ENCODE measurements at places on chromosomes 1 and 21. TPM values are rescaled to one million over a fixed set of nuclear protein-coding genes. Genes with fewer than 3 reads are reported as not detected.

- DNase-seq, result no peak
Observed at GRCh38 chr1:204384636-204385352, 25.1 kb upstream of the PLEKHA6 start.

SPRR2B gene
- total RNA-seq, result not detected

DNA sequence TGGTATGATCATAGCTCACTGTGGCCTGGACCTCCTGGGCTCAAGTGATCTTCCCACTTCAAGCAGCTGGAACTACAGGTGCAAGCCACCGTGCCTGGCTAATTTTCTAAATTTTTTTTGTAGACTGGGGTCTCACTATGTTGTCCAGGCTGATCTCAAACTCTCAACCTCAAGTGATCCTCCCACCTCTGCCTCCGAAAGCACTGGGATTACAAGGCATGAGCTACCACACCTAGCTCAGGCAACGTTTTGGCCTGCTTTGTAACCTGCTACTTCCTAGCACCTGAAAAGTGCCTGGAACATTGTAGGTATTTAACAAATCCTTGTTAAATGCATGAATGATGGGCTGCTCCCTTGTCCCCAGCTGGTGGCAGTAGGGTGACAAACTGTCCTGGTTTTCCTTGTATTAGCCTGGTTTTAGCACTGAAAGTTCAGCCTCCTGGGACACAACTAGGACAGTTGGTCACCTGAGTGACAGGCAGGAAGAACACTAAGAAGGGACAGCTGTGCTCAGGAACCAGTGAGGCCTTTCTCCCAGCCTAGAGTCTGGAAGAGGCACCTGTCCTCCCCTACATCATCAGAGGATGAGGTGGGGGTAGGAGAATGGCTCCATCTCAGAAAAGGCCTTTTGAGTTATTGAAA lies 88.5 kb upstream of the CD34 start:
- no peak for DNase-seq

DNA sequence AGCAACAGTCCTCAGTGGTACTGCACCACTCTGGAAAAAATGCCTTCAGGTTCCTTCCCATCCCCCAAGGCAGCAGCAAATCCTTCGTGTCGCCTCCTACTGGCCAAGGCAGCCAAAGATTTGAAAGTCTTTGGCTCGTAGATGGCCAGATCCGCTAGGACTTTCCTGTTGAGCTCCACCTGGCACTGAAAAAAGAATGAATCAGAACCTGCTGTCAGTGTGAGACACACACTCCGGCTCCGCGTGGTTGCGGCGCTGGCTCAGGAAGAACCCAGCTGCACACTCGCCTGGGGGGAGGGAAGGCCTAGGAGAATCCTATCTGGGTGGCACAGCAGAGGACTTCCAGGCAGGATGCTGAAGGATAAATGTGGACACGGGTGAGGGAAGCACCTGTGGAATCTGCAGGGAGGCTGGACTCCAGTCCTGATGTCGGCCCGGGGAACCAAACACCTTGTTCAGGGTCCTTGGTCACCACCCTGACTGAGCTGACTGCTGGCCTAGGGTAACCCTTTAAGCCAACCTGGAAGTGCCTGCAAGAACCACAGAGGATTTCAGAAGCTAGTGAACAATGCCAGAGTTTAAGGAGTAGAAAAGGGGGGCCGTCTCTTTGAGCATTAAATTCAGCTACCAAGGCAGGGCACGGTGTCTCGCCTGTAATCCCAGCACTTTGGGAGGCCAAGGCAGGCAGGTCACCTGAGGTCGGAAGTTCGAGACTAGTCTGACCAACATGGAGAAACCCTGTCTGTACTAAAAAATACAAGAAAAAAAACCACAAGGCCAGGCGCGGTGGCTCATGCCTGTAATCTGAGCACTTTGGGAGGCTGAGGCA lies 3.2 kb upstream of the CCNL2 start:
- DNase-seq, result no peak

GPR3 gene
- 3.3 TPM for total RNA-seq

DNA sequence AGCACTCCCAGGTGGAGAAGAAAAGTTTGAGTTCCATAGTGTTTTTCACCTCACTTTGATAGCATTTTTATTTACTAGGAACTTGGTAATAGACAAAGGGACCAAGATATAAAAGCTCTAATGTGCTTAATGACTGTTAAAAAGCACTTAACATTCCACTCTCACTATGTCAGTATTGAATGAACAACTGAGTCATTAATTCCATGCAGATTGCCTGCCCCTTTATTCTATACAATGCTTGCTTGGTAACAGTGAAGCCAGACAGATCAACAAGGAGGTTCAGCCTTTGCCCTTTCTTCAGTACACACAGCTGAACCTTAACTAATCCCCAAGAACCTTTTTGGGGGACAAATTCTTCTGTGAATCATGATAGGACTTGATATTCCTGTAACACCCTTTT lies 425.5 kb downstream of the NUF2 start:
- DNase-seq, result no peak
